ENCODE measurements at places on chromosomes 7 and 10.
A peak's percentile ranks its signal among the peaks of the same experiment; 100 is the strongest.

DNA sequence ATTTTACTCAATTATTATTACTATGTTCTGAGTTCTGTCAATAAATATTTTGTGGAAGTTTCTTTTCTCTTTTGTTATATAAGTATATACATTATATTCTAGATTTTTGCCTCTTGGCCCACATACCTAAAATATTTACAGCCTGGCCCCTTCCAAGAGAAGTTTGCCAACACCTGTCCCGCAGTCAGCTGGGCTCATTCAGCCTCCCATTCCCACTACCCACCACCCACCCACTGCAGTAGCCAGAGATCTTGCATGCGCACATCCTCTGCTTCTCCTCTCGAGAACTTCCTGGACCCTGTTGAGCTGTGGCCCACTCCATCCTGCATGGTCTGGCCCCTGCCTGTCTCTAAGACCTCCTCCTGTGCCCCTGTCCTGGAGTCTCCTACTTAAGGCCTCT, 33.6 kb downstream of the WIPF3 start:
- no peak for ATAC-seq

DNA sequence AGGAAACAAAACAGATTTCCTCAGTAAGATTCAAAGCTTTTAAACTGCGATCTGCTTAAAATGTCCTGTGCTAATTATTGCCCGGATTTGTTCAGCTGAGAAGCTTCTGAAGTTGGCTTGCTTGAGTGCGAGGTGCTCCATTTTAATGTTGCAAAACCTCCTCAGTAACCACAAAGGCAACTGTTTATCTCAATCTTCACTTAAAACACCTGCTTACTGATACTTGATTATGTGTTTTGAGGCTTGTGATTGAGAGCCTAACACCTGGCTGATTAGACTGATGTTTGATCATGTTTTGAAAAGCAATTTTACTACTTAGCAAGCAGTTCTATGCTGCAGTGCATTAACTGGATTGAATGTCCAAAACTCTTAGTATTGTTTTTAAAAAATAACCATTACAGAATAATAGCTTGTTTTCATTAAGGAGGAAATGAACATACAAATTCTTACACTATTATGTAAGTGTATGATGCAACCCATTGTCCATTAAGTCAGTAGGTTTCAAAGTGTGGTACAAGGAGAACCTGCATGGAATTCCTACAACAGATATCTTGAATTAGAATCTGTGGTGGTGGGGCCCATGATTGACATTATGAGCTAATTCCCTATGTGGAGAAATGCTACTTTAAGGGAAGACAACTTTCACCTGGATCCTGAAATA, 96.9 kb upstream of the FAM180A start:
- ATAC-seq, result no peak

- ATAC-seq, result no peak
These were observed 57.2 kb upstream of the STRIP2 start for GRCh38 chr7:129376778-129377700.

- ATAC-seq, result peak; percentile 63
These were observed 228.8 kb downstream of the TRIL start for GRCh38 chr7:28729281-28729680.

DNA sequence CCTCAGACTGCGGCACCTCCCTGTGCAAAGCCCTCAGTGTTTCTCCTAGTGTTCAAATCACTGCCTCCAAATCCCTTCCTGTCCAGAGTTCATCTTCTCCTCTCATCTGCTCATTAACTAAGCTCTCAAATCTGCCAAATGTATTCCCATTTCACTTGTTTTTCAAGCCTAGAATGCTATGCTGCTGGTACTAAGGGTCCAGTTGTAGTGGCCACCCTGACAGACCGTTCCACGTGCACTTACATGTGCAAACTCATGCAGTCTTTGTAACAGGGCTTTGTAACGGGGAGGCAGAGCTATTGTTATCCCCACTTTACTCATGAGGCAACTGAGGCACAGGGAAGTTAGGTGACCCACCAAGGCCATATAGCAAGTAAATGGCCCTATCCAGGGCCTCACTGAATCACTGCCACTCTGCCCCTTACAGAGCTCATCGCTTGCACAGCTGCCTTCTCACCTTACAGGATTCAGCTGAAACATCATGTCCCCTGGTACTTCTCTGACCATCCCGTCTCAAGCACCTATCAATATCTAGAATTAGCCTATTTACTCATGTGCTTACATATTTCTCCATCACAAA, 153.0 kb upstream of the PDE1C start:
- ATAC-seq, result no peak

DNA sequence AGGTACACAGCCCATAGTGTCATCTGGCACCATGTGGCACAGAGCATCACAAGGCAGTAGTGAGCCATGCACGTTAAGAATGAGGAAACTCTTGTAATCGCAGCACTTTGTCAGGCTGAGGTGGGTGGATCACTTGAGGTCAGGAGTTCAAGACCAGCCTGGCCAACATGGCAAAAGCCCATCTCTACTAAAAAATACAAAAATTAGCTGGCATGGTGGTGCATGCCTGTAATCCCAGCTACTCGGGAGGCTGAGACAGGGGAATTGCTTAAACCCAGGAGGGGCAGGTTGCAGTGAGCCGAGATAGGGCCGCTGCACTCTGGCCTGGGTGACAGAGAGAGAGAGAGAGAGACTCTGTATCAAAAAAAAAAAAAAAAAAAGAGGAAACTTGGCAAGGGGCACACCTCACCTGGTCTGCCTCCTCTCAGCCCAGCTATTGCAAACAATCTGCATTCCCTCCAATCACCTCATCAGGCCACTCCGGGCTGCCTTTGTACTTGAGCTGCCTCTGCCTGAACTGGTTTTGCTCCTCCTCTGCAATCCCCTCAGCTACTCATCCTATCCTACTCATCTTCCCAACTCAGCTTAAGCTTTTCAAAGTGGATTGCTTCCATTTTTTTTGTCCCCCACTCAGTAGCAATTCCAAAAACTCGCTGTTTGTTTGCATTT, 46.0 kb upstream of the OPTN start:
- no peak for ATAC-seq

DNA sequence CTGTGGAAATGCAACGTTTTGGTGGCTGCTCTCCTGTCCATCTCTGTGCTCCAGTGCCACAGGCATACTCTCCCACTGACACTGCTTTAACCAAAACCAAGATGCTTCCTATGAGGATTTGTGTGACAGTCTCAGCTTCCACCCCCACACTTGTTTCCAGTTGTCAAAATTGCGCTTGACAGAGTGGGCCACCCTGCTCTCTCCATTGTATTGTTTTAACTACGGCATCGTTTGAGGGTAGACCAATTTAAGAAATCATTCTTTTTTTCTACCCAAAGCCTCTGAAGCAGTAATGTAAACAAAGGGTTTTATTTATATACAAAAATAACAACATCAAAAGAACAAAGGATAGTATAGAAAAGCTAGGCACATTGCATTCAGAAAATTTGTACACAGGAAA, 178.0 kb downstream of the INHBA start:
- no peak for ATAC-seq

DNA sequence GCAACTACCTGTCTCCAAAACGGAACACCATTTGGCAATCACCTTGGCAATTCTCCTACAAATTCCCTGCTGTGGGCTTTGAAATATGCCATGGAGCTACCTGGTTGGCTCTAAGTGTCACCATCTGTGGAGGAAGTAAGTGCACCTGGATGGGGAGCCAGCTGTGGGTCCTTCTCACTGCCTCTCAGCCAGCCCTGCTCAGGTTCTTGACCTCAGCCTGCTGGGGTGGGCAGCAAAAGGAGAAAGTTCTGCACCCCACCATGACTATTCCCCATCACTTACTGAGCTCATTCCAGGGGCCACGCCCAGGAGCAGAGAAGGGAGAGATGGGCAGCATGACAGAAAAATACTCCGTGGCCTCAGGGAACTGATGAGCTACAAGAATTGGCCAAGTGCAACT, 158.7 kb downstream of the TNS3 start:
- ATAC-seq, result no peak

GRCh38 chr7:116224492-116225098, 14.3 kb downstream of the TES start:
- ATAC-seq, result no peak

GRCh38 chr10:106679314-106679713, 485.2 kb downstream of the SORCS1 start:
- no peak for ATAC-seq

DNA sequence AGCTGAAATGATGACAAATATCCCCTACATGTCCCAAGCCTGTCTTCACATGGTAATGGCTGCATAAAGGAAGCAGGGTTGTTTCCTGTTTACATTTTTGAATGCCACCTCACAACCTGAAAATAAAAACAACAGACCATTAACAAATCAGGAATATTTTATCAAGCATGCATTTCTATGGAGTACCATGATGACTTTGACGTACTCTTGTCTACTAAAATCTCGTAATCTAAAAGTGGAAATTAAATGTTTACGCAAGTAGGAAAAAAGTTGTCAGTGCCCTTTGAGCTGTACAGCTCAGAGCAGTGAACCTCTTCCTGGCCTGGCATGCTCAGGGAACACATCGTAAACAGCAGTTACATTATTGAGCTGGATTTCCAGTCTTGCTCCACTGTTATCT, 194.1 kb downstream of the INHBA start:
- ATAC-seq, result no peak

GRCh38 chr10:78894841-78895195, 173.9 kb upstream of the ZMIZ1 start:
- no peak for ATAC-seq

DNA sequence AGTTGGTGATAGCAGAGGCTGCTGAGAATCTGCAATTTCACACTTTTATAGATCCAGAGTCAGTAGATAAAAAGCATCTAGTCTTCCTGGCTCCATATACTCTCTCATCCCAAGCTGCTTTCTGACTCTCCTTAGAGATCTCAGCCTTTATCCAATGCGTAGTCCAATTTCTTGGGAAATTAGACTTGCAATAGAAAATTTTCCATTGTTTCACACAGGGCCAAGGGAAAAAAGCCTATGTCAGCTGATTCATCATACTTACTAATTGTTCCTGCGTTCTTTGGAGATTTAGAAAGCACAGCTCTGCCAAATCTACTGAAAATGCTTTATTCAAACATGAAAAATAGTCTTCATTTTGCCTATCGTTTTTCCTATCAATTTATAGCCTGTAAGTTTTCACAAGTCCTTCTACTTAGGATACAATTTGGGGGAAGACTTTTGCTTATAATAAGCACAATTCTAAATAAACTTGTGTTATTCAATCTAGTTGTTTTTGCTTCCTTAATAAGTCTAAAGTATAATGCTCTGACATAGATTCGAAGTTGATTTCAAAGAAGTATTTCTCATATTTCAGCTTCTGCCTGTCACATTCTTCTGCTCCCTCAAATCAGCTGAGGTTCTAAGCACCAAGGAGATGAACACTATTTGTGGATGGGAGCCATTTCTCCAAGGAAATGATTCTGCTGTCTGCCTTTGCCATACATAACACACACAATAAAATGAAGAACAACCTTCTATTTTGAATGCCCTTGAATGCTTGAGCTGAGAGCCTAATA, 165.4 kb downstream of the ADAM12 start:
- no peak for ATAC-seq

DNA sequence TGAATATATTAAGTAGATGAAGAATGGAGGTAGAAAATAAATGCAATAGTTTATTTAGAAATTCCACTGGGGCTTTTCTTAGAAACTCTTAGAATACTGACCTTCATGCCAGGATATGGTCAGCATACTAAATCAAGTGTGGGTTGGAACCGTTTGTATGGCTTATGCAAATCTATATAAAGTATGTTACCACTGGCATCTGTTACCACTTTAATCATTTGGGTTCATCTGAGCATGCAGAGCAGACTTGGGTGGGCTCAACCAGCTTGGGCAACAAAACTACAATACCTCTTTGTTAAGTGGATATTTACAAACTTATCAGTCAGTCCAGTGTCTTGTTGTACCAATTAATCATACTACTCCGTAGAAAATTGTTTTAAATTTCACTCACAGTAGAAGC, 125.8 kb downstream of the CRPPA start:
- peak; percentile 79 for ATAC-seq

DNA sequence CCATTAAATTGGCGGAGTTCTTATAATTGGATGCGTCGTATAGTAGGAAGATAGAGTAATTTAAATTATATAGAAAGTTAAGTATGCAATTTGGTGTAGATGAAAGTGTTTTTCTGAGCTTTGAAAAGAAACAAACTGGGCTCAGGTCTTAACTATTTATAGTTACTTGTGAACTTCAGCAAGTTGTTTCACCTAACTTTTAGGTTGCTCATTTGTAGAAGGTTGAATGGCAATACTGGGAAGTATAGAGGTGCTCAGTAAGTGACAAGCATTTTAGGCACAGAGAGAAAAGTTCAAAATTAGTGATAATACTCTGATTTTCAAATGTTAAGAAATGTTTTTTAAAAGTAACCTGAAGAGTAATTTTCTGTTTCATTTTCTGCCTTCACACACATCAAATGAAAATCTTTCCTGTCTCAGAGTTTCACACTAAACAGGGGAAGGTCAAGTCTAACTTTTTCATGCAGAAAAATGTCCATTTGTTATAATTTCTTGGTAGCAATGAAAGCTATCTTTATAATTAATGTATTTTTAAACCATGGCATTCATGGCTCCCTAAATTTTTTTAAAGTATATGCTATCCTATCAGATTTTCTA, 146.5 kb downstream of the PHF14 start:
- ATAC-seq, result no peak

Data from motor neuron (in vitro differentiated cells).